ENCODE measurements at places on chromosomes 4 and X.

- no peak for DNase-seq
These were observed 92.7 kb upstream of the TRIM2 start for GRCh38 chr4:153111426-153112040.

- no peak for DNase-seq
These were observed 95.3 kb upstream of the IL1RAPL1 start for GRCh38 chrX:28491941-28492340.

DNA sequence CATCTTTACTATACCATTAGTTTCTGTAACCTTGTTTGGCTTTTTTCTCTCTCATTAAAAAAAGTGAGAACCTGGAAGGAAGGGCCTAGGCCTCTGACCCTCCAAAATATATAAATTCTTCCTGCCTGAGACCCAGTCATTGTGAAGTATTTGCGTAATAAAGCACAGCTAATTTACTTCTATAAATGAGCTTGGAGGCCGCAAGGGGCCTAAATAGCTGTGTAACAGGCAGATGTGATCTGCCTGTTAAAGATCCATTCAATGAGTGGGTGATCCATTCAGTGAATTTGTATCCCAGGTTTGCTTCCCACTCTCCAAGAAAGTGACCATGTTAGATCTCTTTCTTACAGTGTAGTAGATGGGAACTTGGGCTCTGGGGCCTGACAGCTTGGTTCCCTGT is 595 bp upstream of the PYURF start:
- peak; percentile 41 for DNase-seq

DNA sequence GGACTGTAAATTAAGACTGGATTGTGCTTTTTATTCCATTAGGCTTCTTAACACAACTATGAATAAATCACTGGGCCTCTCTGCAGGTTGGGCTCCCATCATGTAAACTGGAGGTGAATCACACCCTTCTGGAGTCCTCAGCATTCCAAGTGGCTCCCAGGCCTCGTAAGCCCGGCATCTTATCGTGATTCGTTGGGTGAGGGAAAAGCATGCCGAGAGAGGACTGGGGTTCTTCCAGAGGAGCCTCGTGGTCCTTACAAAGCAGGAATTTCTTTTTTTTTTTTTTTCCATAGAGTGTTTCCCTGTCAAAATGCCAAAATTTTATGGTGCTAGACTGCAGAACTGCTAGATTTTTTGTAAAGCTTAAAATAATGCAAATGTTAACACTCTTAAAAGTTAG is 20.0 kb downstream of the CLDN22 start:
- DNase-seq = no peak

GRCh38 chr4:2671267-2671895 is 84.8 kb downstream of the TNIP2 start:
- DNase-seq = no peak

- no peak for DNase-seq
These were observed 126.4 kb downstream of the SH3KBP1 start for GRCh38 chrX:19760841-19761512.

GRCh38 chr4:177309522-177310371 is at the start of gene NEIL3:
Gene NEIL3, plus strand, starts transcription at chr4:177309874. Its CDS starts 80 bp downstream, at chr4:177309954.
- DNase-seq = peak; percentile 94

DNA sequence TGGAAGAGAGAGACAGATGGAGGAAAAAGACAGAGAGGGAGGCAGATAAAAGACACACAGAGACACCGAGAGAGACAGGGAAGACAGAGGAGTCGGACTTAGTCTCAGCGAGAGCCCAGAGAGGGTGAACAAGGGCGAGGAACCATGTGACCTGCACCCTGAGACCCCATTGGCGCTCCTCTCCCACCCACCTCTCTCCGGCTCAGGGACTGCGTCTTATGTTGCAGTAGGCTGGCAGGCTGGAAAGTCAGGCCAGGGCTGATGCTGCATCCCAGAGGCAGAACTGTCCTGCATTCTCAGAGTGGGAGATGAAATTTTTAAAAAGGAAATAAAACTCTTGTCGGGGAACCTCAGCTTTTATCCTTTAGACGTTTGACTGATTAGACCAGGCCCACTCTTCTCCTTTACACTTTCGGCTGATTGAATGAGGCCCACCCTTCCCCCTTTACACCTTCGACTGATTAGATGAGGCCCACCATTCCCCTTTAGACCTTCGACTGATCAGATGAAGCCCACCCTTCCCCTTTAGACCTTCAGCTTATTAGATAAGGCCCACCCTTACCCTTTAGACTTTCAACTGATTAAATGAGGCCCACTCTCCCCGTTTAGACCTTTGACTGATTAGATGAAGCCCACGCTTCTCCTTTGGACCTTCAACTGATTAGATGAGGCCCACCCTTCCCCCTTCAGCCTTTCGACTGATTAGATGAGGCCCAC is 29.5 kb upstream of the IL3RA start:
- peak; percentile 27 for DNase-seq

DNA sequence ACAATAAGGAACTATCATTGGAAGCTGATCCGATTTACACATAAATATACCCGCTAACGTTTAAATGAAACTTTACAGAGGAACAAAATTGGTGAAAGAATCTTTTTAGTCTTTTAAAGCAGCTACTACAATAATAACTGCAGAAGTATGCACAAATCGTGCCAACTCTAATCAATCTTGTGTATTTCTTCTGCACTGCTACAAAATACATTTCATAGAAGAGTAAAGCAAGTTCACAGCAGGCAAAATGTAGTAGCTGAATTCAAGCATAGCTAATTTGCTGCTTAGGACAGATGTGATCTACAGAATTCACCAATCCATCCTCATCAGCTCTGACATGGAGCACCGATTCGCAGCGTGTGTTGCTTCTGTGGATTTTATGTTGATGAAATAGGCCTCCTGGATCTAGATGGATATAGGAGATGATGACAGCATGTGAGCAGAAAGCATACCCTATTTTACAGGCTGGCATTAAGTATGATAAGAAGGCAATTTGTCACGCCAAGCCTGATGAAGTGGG is 367.3 kb upstream of the FGF13 start:
- DNase-seq = no peak

- DNase-seq = no peak
These were observed 52.2 kb upstream of the ADRA2C start for GRCh38 chr4:3713817-3714641.

DNA sequence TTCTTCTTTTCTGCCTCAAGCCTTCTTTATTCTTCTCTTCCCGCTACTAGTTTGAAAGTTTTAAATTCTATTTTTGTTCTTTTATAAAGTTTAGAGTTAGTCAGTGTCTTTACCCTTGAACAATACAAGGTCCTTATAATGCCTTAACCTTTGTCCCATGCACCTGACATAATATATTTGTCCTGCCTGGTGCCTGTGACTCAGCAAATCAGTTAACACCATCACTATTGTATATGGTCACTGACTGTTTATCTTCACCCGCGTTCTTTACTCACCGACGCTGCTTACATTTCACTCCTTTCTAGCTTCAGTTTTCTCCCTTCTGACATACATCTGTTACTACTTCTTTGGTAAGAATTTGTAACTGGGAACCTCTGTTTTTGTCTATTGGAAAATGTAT is 5.7 kb downstream of the SMIM20 start:
- DNase-seq = peak; percentile 7

DNA sequence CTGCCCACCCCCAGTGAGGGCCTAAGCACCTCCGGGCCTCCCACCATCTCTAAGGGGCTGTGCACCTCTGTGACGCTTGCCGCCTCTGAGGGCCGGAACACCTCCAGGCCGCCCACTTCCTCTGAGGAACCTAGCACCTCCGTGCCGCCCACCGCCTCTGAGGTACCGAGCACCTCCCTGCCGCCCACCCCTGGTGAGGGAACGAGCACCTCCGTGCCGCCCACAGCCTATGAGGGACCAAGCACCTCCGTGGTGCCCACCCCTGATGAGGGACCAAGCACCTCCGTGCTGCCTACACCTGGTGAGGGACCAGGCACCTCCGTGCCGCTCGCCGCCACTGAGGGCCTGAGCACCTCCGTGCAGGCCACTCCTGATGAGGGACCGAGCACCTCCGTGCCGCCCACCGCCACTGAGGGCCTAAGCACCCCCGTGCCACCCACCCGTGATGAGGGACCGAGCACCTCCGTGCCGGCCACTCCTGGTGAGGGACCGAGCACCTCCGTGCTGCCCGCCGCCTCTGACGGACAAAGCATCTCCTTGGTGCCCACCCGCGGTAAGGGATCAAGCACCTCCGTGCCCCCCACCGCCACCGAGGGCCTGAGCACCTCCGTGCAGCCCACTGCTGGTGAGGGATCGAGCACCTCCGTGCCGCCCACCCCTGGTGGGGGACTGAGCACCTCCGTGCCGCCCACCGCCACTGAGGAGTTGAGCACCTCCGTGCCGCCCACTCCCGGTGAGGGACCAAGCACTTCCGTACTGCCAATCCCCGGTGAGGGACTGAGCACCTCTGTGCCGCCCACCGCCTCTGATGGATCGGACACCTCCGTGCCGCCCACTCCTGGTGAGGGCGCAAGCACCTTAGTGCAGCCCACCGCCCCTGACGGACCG is 977 bp downstream of the MAGEE1 start:
- no peak for DNase-seq

- DNase-seq = peak; percentile 22
These were observed 5.5 kb upstream of the WFS1 start for GRCh38 chr4:6264225-6264540.

DNA sequence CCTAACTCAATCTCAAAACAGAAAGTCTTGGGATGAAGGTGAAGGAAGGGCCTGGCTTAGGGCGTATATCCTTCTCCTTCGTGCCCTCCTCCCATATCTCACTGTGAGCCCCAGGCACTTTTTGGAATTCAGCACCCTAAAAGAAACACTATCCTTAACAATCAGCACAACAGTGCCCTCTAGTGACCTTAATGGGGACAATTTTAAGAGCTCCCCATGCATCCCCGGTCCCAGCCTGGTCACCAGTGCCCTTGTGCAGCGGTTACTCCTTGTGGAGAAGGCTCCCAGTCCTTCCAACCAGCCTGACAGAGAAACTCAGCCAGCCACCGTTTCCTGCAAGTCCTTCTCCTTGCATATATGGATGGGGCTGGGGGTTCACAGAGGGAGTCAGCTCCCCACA is 4.2 kb downstream of the PAK3 start:
- peak; percentile 12 for DNase-seq

DNA sequence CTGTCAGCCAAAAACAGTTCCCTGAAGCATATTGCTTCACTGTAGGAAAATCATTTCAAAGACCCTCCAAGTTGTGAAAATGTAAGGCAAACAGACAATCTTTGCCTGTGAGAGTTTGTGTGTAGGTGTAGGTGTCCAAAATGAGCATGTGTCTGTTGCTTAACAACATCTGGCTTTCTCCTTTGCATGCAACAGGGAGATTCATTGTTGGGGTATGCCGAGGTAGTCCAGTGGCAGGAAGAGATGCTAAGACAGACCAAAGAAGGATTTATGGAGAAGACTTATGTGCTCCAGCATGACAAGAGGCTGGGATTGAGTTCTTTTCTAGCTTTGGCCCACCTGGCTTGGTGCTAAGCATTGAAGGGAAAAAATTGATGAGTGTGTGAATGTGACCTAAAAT is 29.8 kb upstream of the SMAD1 start:
- no peak for DNase-seq

DNA sequence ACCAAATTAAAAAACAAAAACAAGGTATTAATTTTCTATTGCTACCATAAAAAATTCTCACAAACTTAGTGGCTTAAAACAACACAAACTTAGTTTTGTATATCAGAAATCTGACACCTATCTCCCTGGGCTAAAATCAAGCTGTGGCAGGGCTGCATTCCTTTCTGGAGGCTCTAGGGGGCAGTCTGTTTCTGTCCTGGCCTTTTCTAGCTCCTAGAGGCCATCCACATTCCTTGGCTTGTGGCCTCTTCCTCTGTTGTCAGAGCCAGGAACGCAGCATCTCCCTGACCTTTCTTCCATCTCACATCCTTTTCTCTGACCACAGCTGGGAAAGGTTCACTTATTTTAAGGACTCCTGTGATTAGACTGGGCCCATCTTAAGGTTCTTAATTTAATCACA is 38.9 kb upstream of the TLR2 start:
- no peak for DNase-seq

GRCh38 chr4:56301181-56301996 is 85.9 kb downstream of the AASDH start:
- peak; percentile 89 for DNase-seq

DNA sequence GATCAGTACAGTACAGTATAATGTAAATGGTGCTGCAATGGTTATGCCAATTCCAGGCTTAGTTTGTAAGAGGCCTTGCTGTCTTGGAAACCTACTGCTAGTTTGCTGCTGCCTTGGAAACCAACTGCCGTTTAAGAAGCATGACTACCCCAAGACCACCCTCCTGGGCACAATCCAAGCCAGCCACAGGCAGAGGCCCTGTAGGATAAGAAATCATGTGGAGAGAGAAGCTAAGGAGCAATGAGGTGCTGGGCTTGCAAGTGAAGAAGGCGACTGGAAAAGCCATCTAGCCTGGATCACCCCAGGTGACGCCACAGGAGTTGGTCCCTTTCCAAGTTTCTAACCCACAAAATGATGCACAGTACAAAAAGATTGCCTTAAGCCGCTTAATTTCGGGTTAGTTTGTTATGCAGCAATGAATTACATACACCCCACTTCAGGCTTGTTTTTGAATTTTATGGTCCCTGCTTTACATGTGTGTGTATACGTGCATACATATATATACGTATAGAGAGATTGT is 16.9 kb downstream of the ZFP42 start:
- DNase-seq = no peak

- DNase-seq = no peak
These were observed 348.6 kb downstream of the PTTG2 start for GRCh38 chr4:38308728-38309311.

- DNase-seq = no peak
These were observed 72.3 kb downstream of the GRIA3 start for GRCh38 chrX:123256378-123256777.

GRCh38 chr4:132328761-132329160 is 820.3 kb upstream of the PCDH10 start:
- no peak for DNase-seq

GRCh38 chr4:55178226-55179005 is 53.0 kb upstream of the KDR start:
- no peak for DNase-seq

DNA sequence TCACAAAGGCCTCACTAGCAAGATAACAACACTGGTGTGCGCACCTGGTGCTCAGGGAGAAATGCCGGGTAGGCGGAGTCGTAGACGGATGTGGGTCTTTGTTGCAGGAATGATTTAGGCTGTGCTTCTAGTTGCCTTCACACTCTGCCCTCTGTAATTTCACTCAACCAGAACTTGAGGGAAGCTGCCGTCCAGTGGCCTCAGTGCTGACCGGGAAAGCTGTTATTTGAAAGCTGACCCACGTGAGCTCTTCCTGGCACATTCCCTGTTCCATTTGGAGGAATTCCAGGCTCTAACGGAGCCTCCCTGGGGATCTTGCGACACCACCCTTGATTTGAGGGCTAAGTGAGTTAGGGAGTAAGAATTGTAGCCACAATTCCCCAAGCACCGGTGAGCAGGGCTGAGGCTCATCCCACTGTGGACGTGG is 15.9 kb downstream of the SH3TC1 start:
- no peak for DNase-seq

- DNase-seq = no peak
These were observed 110.3 kb downstream of the UCHL1 start for GRCh38 chr4:41366911-41367517.

DNA sequence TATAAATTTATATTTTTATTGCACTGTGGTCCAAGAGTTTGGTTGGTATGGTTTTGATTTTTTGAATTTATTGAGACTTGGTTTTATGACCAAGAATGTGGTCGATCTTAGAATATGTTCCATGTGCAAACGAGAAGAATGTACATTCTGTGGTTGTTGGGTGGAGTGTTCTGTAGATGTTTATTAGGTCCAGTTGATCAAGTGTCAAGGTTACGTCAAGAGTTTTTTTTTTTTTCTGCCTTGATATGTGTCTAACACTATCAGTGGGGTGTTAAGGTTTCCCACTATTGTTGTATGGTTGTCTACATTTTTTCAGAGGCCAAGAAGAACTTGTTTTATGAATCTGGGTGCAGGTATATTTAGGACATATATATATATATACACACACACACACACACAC is 10.8 kb downstream of the ETDB start:
- DNase-seq = no peak

All from erythroblast (primary cell).